Fibroblast of lung (primary cell): ENCODE measurements at places on chromosomes 1 and 21. TPM values are rescaled to one million over a fixed set of nuclear protein-coding genes. Genes with fewer than 3 reads are reported as not detected.
A peak's percentile ranks its signal among the peaks of the same experiment; 100 is the strongest.

The GJC2 gene
- total RNA-seq: 6.7 and 13.4 TPM in 2 replicates

- no peak for DNase-seq
Measured at GRCh38 chr1:167110586-167110985, 16.7 kb downstream of the STYXL2 start.

The KLHDC9 gene
- total RNA-seq: 0.77 and 3.0 TPM in 2 replicates

The EEIG2 gene
- total RNA-seq: 18.5 and 27.2 TPM in 2 replicates

The CAPN8 gene
- not detected in 2 replicates for total RNA-seq

DNA sequence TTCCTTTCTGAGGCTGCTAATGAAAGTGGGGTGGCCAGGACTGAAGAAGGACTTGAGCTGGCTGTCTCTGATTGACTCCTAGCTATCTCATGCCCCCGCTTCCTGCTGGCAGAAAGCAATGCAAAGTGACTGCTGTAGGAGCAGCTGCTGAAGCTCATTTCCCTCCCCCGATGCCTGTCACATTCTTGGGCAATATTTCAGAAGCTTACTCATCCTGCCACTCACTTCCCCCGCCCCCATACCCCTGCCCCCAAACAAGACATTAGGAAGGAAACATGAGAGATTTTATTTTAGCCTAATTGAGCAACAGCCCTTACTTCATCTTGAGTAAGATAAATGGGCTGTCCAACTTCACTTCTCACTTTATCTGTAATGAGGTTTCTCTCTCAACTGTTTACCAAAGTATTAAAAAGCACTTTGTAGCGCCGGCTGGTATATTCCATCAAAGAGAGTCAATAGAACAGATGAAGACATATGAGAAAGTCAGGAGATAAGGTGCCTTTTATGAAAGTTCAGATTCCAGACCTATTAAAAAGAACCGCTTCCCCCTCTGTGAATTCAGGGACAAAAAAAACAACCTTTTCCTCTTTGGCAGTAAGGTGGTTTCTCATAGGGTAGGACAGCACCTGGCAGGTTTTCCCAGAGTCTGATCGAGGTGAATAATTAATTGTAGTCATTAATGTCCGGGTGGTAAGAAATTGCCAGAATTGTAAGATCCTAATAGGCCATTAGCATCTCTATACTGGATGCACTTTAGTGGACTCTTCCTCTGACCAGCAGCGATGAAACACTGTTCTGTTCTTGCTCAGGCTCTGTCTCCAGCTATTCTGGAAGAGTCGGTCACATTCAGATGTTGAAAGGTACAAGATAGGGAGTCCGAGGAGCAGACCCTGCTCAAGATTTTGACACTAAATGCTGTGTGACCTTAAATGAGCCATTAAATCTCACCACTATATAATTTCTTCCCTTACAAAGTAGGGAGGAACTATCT lies 70.2 kb downstream of the SH3GLB1 start:
- DNase-seq: peak; percentile 91

The ALX3 gene
- total RNA-seq: not detected in 2 replicates

The C1orf141 gene
- total RNA-seq: not detected in 2 replicates

DNA sequence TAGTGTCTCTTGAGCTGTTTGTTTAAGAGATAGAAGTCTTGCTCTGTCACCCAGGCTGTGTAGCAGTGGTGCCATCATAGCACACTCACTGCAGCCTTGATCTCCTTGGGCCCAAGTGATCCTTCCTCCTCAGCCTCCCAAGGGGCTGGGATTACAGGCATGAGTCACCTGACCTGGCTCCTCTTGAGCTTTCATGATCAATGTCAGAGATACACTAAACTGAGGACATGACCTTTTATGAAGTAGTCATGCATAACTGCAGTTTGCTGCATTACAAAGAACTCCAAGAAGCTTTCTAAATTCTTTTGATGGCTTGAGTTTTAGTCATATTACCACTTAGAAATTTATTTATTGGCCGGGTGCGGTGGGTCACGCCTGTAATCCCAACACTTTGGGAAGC lies 77.7 kb downstream of the CC2D1B start:
- peak; percentile 73 for DNase-seq

The ELAVL4 gene
- not detected in 2 replicates for total RNA-seq

DNA sequence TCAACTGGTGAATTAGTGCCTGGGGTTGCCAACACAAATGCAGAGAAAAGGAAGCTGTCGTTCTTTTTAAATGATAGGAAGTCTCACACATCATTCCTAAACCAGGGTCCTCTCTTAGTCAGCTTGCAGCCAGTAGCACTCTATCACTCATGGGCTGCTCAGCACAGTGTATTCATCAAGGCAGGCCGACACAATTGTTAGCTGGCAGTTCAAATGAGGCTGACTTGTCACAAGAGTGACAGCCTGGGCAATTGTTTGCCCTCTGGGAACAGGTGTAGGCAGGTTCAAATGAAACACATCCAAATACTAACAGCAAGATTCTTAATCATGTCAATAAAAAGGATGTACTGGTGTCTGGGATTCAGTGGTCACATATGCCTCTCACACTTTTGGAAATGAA lies 76.9 kb downstream of the ERICH3 start:
- no peak for DNase-seq

DNA sequence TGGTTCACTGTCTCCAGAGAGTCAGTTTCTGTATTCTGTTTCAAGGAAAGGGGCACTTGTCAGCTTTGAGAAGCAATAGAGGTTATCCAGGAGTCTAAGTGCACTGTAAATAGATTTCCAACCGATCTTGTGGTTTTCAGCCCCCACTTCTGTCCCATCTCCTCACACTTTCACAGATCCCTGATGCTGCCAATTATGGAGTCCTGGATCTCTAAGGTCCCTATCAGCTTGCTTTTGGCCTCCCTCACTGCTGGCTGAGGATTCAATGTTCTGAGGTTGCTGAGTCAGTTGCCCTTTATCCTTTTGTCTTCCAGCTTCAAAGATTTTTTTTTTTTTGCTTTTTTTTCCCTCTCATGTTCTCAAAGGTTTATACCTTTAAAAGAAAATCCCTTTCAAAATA lies 98.4 kb downstream of the DIRAS3 start:
- DNase-seq: peak; percentile 84

DNA sequence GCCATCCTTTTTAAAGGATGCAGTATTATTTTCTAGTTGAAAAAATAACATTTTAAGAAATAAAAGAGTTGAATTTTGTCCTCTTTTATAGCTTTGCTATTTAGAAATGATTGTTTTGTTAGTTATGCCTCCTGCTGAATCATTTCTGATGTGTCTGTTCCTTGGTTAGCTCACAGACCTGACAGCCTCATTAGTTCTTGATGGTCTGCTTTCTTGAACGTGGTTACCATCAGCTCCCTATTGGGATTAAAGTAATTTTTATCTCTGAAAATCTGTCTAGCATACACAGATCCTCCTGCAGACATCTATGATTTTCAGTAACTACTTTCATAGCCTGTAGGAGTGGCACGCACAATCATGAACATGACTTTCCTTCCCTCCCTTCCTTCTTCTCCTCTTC lies 447.6 kb upstream of the B3GALT2 start:
- DNase-seq: no peak

The KRTAP19-1 gene
- not detected in 2 replicates for total RNA-seq

The LEMD1 gene
- not detected in 2 replicates for total RNA-seq

DNA sequence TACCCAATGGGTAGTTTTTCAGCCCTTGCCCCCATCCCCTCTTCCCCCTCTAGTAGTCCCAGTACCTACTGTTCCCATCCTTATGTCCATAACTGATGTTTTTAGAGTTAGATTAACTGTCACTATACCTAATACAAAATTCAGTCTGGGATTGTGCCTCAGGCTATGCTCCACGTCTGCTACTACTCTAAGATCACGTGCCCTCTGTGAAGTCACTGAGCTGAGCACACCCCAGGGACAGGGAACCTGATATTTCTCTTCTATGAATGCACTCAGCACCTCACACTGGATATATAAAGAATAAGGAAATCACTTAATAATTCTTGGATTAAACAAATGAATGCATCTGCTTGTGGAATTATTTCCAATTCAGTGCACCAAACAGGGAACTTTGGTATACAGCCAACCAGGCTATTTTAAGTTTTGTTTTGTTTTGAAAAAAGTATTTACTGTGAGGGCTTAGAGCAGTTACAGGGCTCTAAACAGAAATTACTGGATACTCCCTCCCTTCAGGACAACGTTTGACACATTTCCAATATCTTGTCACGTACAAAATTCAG lies 307.9 kb downstream of the SMYD3 start:
- DNase-seq: no peak

The CBR1 gene
- 124 and 152 TPM in 2 replicates for total RNA-seq
